ENCODE measurements at places on chromosomes 16 and 17.

GRCh38 chr16:48330189-48330840, 54.9 kb downstream of the SIAH1 start:
- no peak for DNase-seq

GRCh38 chr17:77616254-77616731, 342.2 kb upstream of the TNRC6C start:
- no peak for DNase-seq

- DNase-seq: no peak
Measured at GRCh38 chr16:85293458-85293857, 181.2 kb upstream of the CIBAR2 start.

DNA sequence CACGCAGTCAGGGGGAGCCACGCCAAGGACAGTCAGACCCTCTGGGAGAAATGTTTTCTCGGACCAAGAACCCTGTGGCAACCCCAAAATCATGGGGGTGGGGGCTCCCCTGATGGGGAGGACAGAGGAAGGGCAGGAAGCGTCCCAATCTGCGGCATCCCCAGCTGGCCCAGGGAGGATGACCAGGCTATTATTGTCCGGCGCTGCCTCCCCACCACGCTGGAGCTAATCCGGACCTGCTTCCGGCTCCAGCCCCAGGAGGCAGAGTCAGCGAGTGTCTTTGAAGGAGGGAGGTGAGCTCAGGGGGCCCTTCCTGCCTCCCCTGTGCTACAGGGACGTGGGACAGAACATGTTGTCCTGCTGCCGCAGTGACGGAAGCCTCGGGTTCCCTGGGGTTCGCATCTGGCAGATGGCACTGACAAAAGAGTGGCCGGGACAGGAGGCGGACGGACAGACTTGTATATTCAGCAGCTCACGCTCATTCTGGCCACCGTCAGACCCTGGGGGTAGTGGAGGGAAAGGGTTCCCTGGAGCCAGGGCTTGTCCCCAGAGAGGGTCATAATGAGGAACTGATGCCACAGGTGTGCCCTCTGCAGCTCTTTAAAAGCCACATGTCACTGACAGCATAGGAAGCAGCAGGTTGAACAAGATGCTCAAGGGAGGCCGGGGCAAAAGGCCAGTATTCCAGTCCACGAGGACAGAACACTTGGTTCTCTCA, 54.3 kb upstream of the CDC42EP4 start:
- DNase-seq: no peak

- DNase-seq: no peak
Measured at GRCh38 chr16:89159850-89160354, 11.6 kb upstream of the CDH15 start.

Measured in effector CD4-positive, alpha-beta T cell (primary cell).